Body of pancreas (tissue), 4 donors: ENCODE measurements at places on chromosomes 1 and 21.
A peak's percentile ranks its signal among the peaks of the same experiment; 100 is the strongest.

GRCh38 chr1:18581420-18581880 is 49.2 kb upstream of the PAX7 start:
- H3K36me3 ChIP-seq: no peaks in the 10 kb centered on the region
- peak; percentile 56 for DNase-seq
- H3K27me3 ChIP-seq: peaks cover 7% of the 10 kb centered on the region
- H3K4me1 ChIP-seq: no peaks in the 10 kb centered on the region
- no peak overlapping the region for H3K4me3 ChIP-seq
- no peak overlapping the region for H3K27ac ChIP-seq

DNA sequence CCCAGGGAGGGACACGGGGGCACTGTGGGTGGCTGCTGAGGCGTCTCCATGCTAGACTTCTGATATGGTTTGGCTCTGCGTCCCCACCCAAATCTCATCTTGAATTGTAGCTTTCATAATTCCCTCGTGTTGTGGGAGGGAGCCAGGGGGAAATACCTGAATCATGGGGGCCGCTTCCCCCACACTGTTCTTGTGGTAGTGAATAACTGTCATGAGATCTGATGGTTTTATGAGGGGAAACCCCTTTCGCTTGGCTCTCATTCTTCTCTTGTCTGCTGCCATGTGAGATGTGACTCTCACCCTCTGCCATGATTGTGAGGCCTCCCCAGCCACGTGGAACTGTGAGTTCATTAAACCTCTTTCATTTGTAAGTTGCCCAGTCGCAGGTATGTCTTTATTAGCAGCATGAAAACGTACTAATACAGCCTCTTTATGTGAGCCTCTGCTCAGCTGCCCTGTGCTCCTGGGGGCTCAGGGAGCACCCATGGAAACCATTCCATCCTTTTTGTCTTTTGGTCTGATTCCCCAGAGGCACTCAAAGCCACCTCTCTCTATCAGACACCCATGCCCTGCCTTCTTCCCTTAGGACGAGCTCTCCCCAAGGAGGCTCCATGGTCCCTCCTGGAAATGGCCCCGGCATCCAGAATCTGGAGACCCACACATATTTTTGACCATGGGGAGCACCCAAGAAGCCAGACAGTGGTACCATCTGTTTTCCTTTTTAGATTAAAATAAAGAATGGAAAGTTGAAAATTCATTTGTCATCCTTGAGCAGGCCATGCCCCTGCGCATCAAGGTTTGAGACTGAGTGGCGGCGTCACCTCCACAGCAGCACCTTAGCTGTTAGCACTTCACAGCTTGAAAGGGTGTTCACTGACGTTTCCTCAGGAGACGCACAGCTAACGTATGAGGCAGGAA is 65.9 kb upstream of the FAM20B start:
- no peak for DNase-seq
- H3K27ac ChIP-seq: no peak overlapping the region
- H3K4me3 ChIP-seq: no peak overlapping the region
- H3K27me3 ChIP-seq: no peaks in the 10 kb centered on the region

- H3K27ac ChIP-seq: no peak overlapping the region
- no peaks in the 10 kb centered on the region for H3K27me3 ChIP-seq
- no peak for DNase-seq
- H3K4me3 ChIP-seq: no peak overlapping the region
- H3K4me1 ChIP-seq: no peaks in the 10 kb centered on the region
- H3K36me3 ChIP-seq: no peaks in the 10 kb centered on the region
Measured at GRCh38 chr1:1191734-1192133, 14.7 kb downstream of the TNFRSF18 start.

GRCh38 chr1:247335882-247336281 is 4.2 kb upstream of the ZNF496 start:
- H3K36me3 ChIP-seq: no peaks in the 10 kb centered on the region
- H3K4me3 ChIP-seq: no peak overlapping the region
- H3K27ac ChIP-seq: no peak overlapping the region

DNA sequence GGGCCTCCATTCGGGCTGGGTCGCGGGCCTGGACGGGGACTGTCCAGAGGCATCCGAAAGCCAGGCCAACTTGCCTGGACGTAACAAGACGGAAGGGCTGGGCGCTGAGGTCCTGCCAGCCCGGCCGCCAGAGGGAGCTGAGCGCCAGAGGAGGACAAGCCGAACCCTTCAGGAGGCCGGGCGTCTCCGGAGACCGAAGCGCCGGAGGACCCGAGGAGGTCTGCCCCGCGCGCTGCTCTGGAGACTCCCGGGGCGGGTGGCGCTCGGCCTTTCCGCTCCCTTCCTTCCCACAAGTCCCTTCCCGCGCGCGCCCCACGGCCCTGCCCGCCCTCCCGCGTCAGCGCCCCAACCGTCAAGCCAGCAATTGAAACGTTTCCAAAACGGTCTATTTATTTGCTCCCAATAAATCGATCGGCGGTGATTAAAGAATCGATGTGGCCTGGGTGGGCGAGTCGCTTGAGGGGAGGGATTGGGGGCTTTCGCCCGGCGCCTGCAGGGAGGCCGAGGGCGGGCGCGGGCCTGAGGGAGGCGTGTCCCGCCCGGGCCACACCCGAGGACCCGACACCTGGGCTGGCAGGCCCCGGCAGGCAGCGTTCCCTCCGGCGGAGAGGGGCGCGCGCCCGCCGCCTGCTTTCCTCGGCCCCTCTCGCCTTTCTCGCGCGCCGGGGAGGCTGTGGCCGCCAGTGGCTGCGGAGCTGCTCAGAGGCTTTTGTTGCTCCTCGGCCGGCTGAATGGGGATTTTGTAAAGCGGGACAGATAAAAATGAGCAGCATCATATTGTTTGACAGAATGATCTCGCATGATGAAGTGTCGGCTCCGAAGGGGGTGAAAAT is 5.2 kb upstream of the FOXD3 start:
- no peak overlapping the region for H3K27ac ChIP-seq
- H3K27me3 ChIP-seq: peaks cover 58% of the 10 kb centered on the region
- peak overlapping the region; percentile 23 for H3K4me3 ChIP-seq
- DNase-seq: peak; percentile 81

DNA sequence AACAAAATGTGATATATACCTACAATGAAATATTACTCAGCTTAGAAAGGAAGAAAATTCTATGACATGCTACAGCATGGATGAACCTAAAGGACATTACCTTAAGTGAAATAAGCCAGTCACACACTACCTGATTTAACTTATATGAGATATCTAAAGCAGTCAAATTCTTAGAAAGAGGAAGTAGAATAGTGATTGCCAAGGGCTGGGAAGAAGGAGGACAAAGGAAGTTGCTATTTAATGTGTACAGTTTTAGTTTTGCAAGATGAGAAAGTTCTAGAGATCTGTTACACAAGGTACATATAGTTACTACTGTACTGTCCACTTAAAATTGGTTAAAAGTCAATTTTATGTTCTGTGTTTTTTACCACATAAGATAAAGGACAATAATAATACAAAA is 87.5 kb upstream of the KCTD3 start:
- H3K27ac ChIP-seq: no peak overlapping the region
- DNase-seq: no peak
- no peaks in the 10 kb centered on the region for H3K4me1 ChIP-seq
- H3K27me3 ChIP-seq: no peaks in the 10 kb centered on the region
- H3K36me3 ChIP-seq: no peaks in the 10 kb centered on the region

DNA sequence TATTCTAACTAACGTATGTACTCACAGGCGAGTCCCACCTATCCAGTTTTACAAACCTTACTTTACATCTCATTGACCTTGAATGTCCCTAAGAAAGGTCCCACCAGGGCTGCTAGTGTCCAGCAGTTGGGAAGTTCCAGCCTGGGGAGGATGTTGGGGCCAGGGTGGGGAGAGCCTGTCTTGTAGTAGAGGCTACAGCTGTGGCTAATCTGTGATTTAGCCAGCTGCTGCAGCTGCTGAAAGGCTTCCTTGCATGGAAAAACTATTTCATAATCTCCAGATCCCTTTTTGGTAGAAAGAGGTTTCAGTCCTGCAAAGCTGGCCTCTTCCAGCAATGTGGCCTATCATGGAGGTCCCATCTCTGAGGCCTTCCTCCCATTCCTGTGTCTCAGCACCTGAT is 23.1 kb downstream of the TNN start:
- no peak overlapping the region for H3K27ac ChIP-seq
- no peaks in the 10 kb centered on the region for H3K27me3 ChIP-seq
- no peak for DNase-seq
- H3K4me1 ChIP-seq: no peaks in the 10 kb centered on the region
- no peaks in the 10 kb centered on the region for H3K36me3 ChIP-seq

DNA sequence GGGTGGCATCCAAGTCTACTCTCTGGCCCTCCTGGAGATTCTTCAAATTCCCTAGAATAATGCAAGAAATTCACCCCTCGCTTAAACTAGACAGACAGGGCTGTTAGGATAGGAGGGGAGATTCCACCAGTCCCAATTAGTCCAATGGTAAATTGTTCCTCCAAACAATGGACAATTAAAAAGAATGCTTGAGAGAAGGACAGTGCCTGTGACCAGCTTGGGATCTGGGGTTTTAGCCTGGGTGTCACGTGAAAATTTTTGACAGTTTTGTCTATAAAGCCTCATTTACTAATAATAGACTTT is 177.7 kb upstream of the RAB4A start:
- no peak overlapping the region for H3K4me3 ChIP-seq
- no peaks in the 10 kb centered on the region for H3K27me3 ChIP-seq
- H3K4me1 ChIP-seq: peaks cover 40% of the 10 kb centered on the region
- peak overlapping the region; percentile 82 for H3K27ac ChIP-seq
- DNase-seq: no peak

DNA sequence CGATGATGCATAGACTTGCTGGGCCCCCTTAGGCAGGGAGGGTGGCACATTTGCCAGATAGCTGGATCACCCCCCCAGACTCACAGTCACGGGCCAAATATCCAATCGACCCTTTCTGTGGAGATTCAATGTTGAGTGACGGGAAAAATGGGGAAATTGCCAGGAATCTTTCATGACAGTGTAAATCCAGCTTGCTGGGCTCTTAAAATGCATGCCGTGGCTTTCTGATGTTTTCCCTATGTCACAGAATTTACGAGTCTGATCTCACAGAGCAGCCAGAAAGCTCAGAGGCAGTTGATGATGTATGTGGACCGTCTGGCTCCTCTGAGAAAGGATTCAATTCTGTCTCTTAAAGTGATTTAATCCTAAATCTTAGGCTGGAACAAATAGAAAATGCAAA is 150.1 kb upstream of the ZNF644 start:
- no peaks in the 10 kb centered on the region for H3K4me1 ChIP-seq
- DNase-seq: no peak
- H3K27ac ChIP-seq: no peak overlapping the region
- no peaks in the 10 kb centered on the region for H3K36me3 ChIP-seq
- no peak overlapping the region for H3K4me3 ChIP-seq
- no peaks in the 10 kb centered on the region for H3K27me3 ChIP-seq

DNA sequence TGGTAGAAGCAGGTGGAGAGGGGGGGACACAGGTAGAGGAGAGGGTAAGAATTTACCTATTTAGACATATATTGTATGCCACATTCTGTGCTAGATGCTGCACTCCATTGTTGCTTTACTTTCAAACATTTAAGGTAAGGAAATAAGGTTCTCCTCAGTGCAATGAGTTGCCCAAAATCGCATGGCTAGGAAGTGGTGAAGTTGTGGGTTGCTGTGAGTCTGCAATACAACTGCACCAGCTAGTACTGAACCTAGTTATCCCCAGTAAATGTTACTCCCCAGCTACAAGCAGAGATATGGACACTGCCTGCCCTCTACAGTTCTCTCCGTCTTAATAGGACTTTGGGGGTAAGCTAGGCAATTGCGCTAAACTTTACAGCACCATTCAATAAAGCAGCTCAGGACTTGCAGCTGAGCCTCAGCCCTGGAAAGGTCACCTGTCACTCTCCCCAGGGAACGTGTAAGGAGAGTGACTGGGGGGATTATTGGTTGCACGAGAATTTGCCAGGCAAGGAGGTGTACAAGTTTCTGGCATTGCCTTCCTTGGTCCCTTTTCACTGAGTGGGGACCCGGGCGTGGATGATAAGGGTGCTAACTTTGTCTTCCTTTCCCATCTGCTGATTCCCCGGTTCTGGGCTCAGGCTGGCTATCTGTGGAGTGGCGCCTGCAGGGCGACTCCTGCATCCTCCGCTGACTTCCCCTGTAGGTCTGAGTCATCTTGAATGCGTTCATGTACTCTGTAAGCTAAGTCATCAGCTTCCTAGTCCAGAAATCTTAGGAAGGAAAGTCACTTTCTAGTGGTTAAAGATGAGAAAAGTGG is 71.3 kb upstream of the CNTN2 start:
- H3K4me3 ChIP-seq: no peak overlapping the region
- no peak for DNase-seq
- H3K36me3 ChIP-seq: no peaks in the 10 kb centered on the region
- H3K27ac ChIP-seq: no peak overlapping the region
- no peaks in the 10 kb centered on the region for H3K4me1 ChIP-seq

GRCh38 chr1:32965251-32965747 is 690 bp upstream of the RNF19B start:
- H3K4me3 ChIP-seq: no peak overlapping the region
- peaks cover 25% of the 10 kb centered on the region for H3K4me1 ChIP-seq
- peak overlapping the region; percentile 95 for H3K27ac ChIP-seq
- H3K36me3 ChIP-seq: no peaks in the 10 kb centered on the region
- no peak for DNase-seq

DNA sequence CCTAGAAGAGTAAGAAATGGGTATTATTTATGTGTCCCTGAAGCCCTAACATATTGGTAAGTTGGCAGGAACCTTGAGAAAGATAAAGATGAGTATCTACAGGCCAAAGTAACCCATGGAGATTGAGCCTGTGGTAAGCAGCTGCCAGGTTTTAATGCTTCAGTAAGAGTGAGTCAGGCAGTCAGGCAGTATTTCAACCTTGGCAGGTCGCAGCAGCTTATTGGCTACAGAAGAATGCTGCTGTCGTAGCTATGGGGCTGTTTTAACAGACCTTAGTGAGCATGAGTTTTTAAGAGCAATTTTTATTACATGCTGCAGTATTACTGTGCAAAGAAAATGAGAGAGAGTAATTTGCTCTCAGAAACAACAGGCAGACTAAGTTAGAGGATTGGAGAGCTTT is 10.3 kb upstream of the SLC30A10 start:
- H3K36me3 ChIP-seq: no peaks in the 10 kb centered on the region
- no peak for DNase-seq
- no peak overlapping the region for H3K4me3 ChIP-seq
- no peak overlapping the region for H3K27ac ChIP-seq
